ENCODE measurements at places on chromosomes 4 and X.

DNA sequence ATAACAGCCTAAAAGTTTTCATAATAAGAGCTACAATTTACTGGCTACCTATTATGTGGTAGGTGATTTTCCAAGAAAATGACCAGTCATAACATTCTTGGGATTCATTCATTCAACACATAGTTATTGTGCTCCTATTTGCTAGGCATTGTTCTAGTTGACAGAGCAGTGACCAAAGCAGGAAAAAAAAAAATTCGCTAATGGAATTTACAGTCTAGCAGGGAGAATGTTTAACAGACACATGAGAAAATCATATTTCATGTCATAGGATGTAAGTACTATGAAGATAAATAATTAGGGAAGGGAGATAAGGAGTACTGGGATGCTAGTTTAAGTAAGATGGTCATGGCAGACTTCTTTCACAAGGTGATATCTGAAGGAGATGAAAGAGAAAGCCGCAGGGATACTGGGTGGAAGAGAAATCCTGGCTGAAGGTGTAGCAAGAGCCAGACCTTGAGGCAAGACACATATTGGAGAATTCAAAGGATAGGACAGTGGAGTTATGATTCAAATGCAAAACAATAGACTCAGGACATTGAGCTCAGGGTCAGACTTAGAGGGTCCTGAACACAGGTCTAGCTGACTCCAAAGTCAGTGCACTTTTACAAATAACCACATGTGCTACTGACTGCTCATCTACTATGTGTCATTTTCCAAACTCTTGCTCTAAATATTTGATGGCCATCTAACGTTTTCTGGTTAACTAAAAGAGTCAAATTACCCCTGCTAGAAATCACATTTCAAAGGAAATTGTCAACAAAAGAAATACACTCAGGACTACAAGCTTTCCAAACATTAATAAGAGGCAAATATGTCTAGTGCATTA is 20.4 kb downstream of the SPCS3 start:
- no peak for DNase-seq

DNA sequence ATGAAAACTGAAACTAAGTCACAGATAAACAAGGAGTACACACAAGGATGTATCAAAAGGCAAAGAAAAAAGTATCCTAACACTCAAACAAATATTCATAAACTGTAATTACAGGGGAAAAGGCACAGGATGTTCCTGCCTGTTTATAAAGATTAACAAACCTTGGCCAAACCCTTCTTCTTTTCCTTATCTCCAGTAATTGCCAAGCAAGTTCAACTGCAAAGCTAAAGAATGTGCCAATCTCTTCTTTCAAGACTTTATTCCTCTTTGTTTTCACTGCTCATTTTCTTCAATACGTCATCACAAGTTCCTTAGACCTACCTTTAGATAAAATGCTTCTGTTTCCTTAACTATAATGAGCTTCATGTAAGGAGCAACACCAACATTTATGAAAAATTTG is 171.2 kb downstream of the AMELX start:
- no peak for DNase-seq

GRCh38 chr4:144902614-144903013 is 195.4 kb downstream of the ANAPC10 start:
- DNase-seq = no peak

- no peak for DNase-seq
Measured at GRCh38 chr4:159547645-159548308, 444.9 kb downstream of the RAPGEF2 start.

- DNase-seq = no peak
Measured at GRCh38 chr4:41638203-41638602, 100.2 kb downstream of the LIMCH1 start.

DNA sequence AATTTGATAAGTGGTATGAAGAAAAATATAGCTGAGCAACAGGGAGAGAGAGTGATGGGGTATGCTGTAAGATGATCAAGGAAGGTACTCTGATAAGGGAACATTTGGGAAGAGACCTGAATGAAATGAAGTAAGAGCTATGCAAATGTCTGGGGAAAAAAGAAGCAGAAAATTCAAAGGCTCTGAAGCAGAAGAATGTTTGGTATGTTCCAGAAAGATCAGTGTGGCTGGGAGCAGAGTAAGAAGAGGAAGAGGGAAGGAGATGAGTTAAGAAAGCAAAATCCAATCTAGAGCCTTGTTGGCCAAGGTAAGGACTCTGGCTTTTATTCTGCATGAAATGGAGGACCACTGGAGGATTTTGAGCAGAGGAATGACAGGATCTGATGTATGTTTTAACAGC is 90.0 kb downstream of the AWAT2 start:
- no peak for DNase-seq

GRCh38 chrX:135484641-135485289 is 35.7 kb upstream of the INTS6L start:
- peak; percentile 3 for DNase-seq

- DNase-seq = no peak
Measured at GRCh38 chr4:10120943-10121567, 4.5 kb upstream of the WDR1 start.

- DNase-seq = no peak
Measured at GRCh38 chr4:7806338-7807090, 133.1 kb downstream of the AFAP1 start.

- no peak for DNase-seq
Measured at GRCh38 chr4:7964890-7965662, 25.4 kb upstream of the AFAP1 start.

DNA sequence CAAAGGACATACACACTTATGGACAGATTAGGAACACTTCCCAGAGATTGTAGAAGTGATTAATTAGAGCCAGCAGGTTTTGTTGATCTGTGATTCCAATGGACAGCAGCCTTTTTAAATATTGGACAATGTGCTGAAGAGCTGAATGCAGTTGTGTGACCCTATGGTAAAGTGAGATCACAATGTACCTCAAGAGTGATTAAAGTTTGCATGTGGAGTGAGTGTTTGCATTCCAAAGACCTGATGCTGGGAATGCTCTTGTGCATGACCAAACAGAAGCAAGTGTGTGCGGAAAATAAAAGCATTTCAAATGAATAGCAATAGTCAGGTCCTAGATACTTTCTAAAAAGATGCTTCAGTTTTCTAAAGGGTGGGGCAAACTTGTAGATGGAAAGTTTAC is 154.1 kb downstream of the BANK1 start:
- DNase-seq = no peak

DNA sequence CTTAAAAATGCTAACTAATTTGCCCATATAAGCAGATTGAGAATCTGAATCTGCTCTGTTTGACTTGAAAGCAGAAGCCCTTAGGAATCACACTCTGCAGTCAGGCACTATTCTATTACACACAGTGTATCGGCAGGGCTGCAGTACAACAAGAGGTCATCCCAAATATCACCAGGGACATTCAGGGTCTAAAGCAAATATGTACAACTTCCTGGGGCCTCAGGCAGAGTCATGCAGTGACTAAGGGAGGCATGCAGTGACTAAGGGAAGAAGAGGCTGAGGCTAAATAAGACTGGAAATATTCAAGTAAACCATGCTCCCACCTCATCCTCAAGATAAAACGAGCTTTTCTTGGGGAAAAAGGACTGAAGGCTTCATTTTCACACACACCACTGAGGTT is 20.9 kb downstream of the MAPK10 start:
- DNase-seq = peak; percentile 42

DNA sequence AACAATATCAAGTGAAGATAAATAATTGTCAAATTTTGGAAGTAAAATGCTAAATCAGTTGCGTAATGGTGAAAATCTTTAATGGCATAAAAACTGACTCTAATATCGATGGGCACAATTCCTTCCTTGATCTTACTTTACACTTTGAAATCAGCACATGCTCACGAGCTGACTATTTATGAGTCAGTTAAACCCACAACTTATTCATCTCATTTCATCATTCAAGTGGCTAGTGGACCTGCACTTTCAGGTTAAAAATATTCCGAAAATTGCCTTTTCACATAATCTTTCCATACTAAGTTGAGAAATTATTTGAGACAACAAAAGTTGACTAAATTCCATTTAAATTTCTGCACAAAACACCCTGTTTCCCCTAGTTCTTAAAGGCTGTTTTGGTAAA is 582.1 kb upstream of the TENM3 start:
- no peak for DNase-seq

GRCh38 chrX:47608130-47608810 is 11.4 kb downstream of the SYN1 start:
- no peak for DNase-seq

DNA sequence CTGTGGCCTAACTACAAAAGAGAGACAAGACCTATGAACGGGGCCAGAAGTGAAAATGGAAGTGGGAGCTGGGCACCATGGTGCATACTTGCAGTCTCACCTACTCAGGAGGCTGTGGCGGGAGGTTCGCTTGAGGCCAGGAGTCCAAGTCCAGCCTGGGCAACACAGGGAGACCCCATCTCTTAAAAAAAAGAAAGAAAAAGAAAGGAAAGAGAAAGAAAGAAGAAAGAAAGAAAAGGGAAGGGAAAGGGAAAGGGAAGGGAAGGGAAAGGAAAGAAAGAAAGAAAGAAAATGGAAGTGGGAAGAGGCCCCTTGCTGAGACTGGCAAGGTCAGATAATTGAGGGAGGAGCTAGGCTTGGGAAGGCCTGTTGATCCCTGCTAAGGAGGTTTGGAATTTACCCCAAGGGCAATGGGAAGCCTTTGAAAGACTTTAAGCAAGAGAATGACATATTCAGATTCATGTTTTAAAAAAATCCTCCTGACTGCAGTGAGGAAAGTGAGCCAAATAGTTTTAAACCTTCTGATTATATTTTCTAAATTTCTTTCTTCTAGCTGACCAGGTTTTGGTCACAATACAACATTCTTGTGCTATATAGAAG is 17.7 kb upstream of the HERC5 start:
- no peak for DNase-seq

- DNase-seq = no peak
Measured at GRCh38 chr4:74395633-74396032, 30.7 kb downstream of the EREG start.

- no peak for DNase-seq
Measured at GRCh38 chr4:128512767-128513322, 225.2 kb upstream of the PGRMC2 start.

GRCh38 chrX:47649781-47650163 is 591 bp downstream of the ELK1 start:
- DNase-seq = no peak

DNA sequence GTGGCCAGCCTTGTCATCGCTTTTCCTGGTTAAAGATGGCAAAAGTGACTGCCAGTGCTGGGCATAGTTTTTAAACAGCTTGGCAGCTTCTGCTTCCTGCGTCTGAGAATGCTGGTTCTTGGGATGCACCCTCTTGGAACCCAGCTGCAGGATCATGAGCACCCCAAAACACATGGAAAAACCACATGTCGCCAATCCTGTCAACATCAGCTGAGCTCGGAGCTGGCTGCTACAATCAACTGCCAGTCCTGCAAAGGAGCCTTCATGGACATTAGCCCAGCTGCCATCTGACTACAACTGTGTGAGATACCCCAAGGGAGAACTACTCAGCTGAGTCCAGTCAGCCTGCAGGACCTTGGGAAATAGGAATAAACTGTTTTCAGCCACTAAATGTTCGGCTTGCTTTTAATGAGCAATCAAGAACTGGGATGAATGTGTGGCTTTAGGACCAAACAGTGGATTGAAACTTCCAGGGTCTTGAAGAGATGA is 31.0 kb downstream of the OSTC start:
- DNase-seq = no peak

GRCh38 chr4:124635331-124635730 is 77.2 kb downstream of the ANKRD50 start:
- DNase-seq = no peak

GRCh38 chr4:6341696-6342095 is 72.0 kb downstream of the WFS1 start:
- DNase-seq = no peak

- DNase-seq = no peak
Measured at GRCh38 chrX:101483705-101484104, 1.6 kb upstream of the ARMCX4 start.

GRCh38 chr4:37922328-37922727 is 31.4 kb downstream of the TBC1D1 start:
- DNase-seq = no peak

GRCh38 chrX:131704136-131704695 is 160.3 kb downstream of the OR13H1 start:
- peak; percentile 22 for DNase-seq

DNA sequence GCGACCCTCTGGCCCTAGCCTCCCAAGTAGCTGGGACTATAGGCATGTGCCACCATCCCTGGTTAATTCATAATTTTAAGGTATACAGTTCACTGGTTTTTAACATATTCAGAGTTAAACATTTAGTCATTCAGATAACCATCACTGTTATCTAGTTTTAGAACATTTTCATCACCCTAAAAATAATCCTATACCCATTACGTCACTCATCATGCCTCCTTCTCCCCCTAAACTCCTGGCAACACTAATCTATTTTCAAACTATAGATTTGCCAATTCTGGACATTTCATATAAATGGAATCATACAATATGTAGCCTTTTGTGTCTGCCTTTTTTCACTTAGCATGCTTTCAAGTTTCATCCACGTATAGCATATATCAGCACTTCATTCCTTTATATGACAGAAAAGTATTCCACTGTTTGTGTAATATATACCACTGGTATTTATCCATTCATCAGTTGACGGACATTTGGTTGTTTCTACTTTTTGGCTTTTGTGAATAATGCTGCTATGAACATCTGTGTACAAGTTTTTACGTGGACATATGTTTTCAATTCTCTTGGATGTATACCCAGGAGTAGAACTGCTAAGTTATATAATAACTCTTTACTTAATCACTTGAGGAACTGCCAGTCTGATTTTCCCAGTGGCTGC is 32.0 kb upstream of the RPS3A start:
- no peak for DNase-seq

DNA sequence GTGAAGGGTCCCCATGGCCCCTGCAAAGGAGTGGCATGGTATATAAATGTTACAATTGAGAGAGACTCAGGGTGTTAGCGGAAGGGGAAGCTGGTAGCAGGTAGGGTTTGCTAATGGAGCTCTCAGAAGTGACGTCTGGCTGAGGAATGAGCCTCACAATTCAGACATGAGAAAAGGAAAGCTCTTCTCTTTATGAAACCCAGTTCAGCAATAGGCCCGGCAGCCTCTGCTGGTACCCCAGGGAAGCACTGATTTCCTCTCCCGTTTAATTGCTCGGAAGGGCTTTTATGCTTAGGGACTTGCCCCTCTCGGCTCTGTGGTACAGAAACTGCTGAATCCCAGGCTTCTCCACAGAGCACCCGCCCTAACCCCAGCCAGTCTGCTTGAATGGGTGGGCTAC is 19.4 kb upstream of the AFAP1 start:
- DNase-seq = no peak

GRCh38 chrX:154430479-154430878 is 2.0 kb downstream of the ATP6AP1 start:
- DNase-seq = no peak
